ENCODE measurements at places on chromosomes 11 and 22.

- no peak for DNase-seq
Measured at GRCh38 chr22:35315855-35316745, 16.4 kb downstream of the TOM1 start.

DNA sequence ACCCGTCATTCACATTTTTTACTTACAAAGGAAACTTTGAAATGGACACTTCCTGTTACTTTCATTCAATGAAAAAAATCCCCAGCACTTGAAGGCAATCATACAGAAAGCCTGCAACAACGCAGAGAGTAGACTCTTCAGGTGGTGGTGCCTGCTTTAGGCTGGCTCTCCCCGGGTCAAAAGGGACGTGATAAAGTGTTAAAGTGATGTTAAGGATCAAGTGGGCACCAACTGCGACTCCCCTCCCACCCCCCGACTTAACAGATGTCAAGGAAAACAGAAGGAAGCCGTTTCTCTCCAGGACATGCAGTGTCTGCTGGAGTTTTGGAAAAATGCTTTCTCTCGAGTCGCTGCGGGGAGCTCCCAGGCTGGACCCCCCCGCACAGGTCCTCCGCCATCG is 414 bp upstream of the PNPLA3 start:
- no peak for DNase-seq

- no peak for DNase-seq
Measured at GRCh38 chr22:29259253-29259899, 8.4 kb downstream of the RHBDD3 start.

GRCh38 chr11:1276041-1276790 is 33.2 kb downstream of the TOLLIP start:
- no peak for DNase-seq

- no peak for DNase-seq
Measured at GRCh38 chr22:44658311-44658953, 43.6 kb upstream of the PRR5 start.

DNA sequence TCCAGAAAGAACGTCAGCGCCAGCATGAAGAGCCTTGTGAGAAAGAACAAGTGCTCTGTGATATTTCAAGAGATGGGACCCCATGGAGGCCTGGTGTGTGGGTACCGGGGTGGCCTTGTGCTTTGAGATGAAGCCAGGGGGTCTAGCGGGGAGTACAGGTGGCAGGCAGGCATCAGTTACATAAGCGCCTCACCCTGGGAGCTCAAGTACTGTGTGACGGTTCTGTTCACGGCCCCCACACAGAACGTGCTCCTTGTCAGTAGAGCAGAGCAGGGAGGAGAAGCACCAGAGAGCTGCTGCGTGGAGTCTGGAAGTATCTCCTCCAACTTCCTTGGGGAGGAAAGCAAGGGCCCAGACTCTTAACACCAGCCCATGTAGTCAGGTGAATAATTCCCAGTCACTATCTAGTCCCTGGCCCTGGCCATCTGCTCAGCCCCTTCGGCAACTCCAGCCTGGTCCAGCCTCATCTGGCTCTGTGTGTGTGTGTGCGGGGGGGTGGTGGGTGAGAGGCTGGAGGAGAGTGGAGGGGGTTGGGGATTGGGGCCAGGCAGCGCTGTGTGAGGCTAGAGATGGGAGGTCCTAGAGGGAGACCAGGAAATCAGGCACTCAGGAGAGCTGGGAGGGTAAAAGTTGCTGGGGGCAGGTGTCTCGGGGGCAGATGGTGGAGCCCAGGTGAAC is 32.4 kb downstream of the MCM5 start:
- no peak for DNase-seq

GRCh38 chr11:72228229-72228843 is 3.8 kb downstream of the INPPL1 start:
- no peak for DNase-seq

GRCh38 chr11:133258751-133259150 is 273.6 kb downstream of the OPCML start:
- no peak for DNase-seq

DNA sequence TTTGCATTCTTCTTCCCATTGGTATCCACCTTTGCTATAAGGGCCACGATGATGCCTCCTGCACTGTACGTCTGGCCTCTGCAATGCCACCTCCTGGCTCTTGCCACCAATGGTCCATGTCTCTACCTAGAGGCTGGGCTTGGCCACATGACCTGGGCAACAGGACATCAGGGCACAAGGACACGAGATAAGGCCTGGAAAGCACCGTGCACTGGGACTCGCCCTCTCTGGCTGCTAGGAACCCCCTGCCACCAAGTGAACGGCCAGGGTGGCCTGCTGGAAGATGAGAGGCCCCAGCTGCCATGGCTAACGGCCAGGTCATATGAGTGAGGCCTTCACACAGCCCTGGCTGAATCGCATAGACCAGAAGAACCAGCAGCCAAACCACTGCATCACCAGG is 87.4 kb downstream of the TRMU start:
- DNase-seq: no peak

- DNase-seq: no peak
Measured at GRCh38 chr22:34570408-34570807, 495.6 kb upstream of the ISX start.

- no peak for DNase-seq
Measured at GRCh38 chr11:135046986-135047385, 634.9 kb upstream of the B3GAT1 start.

DNA sequence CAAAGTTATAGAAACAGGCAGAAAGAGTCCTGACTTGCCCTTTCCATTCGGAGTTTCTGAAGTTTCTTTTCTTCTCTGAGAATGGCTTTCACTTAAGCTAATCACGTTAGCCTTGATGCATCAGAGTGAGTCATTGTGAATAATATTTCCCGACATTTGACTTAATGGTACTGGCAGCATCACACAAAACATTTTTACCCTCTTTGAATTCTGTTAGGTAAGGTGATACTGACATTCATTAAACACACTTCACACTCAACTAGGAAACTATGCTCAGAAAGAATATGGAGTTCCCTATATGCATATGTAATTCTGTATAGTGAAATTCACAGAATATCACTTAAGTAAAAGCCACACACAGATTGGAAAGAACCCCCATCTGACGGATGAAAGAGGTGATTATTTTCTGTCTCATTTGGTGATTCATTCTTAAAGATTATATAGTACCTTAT is 120.8 kb upstream of the ARHGAP20 start:
- no peak for DNase-seq

GRCh38 chr22:34210301-34210700 is 290.0 kb upstream of the LARGE1 start:
- DNase-seq: no peak

GRCh38 chr11:64466115-64466718 is 107.3 kb downstream of the RPS6KA4 start:
- DNase-seq: no peak
